ENCODE measurements at places on chromosomes 5 and 9. TPM values are rescaled to one million over a fixed set of nuclear protein-coding genes. Genes with fewer than 3 reads are reported as not detected.

RASGRF2 gene
- 1.1 TPM for polyA plus RNA-seq

ANP32B gene
- 129 TPM for polyA plus RNA-seq

SPATA31A3 gene
- not detected for polyA plus RNA-seq

ORM1 gene
- polyA plus RNA-seq: 0.30 TPM

HEMGN gene
- polyA plus RNA-seq: 4.2 TPM

RABGAP1 gene
- 34.3 TPM for polyA plus RNA-seq

DNA sequence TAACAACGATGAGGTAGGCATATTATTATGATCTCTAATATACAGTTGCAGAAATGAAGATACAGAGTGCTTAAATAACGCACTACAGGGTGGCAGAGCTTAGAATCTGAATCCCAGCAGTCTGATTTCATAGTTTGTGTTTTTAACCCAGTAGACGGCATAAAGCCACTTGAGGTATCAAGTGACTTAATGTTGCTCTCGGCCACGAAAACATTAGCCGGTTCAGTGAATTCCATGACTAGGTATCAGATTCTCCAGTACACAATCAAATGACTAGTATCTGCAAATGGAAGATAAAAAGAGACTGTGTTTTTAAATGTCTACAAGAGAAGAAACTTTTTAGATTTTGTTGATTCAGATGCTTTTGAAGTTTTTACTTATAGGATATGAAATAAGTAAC is 24.8 kb downstream of the SMC2 start:
- no peak for DNase-seq

DNA sequence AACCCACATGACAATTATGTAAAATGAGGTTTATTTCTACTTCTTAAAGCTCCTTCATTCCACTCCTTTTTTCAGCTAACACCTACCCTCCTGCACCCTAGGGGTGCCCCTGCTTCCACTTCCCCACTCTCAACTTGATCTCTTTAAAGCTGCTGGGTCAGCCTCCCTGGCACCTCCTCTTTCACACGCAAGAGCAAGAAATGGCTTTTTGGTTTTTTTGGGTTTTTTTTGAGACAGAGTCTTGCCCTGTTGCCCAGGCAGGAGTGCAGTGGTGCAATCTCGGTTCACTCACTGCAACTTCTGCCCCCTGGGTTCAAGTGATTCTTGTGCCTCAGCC is 64.4 kb downstream of the SUSD1 start:
- DNase-seq: no peak

DNA sequence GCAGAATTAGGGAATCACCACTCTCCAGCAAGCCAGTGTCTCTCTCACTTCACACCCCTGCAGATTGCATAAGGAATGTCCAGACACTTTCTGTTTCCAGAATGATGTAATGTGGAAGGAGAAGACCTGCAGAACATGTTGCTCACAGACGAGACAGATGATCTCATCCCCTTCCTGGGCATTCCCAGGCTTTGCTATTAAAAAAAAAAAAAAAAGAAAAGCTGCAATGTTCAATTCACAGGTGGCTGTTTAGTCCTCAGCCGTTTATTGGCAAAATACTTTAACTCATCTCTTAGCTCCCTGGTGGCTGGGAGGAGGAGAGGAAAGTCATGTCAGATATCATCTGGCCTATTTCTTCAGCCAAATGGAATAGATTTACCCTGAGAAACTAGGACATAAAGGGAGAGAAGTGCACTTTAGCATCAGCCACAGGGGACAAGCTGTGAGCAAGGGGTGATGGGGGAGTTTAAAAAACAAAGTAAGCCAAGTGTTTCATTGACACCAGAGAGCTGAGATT is 95.9 kb upstream of the TNC start:
- DNase-seq: peak; percentile 72

DNA sequence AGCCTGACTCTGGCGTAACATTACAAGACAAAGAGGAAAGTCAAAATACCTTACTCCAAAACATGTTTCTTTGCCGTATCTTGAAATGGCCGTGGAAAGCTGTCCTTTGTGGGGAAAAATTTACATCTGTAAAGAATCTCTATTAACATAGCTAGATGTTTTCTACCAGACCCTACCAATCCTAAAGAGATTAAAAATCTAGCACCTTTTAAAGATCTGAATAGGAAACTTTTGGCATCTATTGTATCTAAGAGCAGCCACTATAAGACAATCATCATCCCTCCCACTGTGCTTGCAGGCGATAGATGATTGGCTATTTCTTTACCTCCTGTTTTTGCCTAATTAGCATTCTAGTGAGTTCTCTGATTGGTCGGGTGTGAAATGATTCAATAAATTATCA is 82.5 kb upstream of the SNCAIP start:
- DNase-seq: no peak

- no peak for DNase-seq
Measured at GRCh38 chr9:83270116-83270515, 207.2 kb upstream of the RASEF start.

- DNase-seq: no peak
Measured at GRCh38 chr5:1737790-1738405, 61.7 kb downstream of the MRPL36 start.

GRCh38 chr5:170443624-170444023 is 54.5 kb upstream of the KCNMB1 start:
- DNase-seq: no peak

All from hindlimb muscle (tissue), 1 donor.